NCI-H510A treated with DMSO at 0.1 percent for 48 hours (cell line): ENCODE measurements at places on chromosomes 5 and 9.
A peak's percentile ranks its signal among the peaks of the same experiment; 100 is the strongest.

GRCh38 chr9:76464706-76465105, 5.7 kb downstream of the GCNT1 start:
- DNase-seq = no peak

- DNase-seq = no peak
These were observed 715.5 kb upstream of the PTPRD start for GRCh38 chr9:11328326-11328725.

DNA sequence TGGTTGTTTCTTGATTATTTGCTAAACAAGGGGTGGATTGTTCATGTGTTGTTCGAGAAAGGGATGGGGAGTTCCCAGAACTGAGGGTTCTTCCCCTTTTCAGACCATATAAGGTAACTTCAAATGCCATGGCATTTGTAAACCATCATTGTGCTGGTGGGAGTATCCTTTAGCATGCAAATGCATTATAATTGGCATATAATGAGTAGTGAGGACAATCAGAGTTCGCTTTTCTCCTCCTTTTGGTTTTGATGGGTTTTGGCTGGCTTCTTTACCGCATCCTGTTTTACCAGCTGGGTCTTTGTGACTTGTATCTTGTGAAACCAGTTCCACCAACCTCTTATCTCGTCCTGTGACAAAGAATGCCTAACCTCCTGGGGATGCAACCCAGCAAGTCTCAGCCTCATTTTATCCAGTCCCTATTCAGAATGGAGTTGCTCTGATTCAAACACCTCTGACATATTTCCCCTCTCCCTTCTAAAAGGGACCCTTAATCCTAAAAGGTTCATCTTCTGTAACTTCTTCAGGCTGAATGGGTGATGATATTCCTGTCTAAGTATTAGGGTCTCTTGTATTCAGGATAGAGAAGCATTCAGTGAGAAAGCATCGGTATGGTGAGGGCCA, 8.7 kb upstream of the FBN2 start:
- DNase-seq = peak; percentile 33

DNA sequence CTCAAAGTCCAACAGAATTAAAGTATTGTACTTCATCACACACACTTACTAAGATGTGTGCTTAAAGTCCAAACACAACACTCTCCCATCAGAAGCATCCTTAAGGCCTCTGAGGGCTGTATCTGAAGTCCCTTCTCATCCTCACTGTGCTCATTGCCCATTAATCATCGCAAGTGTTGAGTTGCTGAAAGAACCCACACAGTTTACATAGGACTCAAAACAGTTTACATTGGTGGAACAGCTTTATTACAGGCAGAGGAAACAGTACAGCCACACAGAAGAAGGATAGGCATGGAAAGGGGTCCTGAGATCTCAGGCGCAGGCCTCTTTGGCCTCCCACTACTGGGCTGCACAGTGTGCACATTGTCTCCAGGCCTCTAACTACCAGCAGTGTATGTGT, 113.4 kb downstream of the CMYA5 start:
- DNase-seq = peak; percentile 33

- peak; percentile 46 for DNase-seq
These were observed 473.5 kb downstream of the ACTL7B start for GRCh38 chr9:108382310-108382709.

GRCh38 chr9:93254061-93254481, 70.1 kb downstream of the WNK2 start:
- DNase-seq = no peak

- DNase-seq = no peak
These were observed 38.6 kb downstream of the SPARC start for GRCh38 chr5:151648089-151648488.

DNA sequence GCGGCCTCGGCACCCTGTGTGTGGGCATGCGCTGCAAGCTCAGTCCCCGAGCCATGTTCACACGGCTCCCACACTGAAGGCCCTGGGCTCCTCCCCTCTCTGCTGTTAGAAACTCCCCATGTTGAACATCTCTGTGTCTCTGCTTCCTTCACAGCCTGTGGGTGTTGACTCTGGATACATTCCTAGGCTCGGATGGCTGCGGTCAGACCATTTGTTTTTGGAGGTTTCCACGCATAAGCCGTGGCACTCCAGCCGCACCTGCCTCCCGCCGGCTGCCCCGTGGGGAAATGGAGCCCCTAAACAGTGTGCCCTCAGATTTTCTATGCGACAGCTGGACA, 31.2 kb upstream of the LRRC14B start:
- no peak for DNase-seq

DNA sequence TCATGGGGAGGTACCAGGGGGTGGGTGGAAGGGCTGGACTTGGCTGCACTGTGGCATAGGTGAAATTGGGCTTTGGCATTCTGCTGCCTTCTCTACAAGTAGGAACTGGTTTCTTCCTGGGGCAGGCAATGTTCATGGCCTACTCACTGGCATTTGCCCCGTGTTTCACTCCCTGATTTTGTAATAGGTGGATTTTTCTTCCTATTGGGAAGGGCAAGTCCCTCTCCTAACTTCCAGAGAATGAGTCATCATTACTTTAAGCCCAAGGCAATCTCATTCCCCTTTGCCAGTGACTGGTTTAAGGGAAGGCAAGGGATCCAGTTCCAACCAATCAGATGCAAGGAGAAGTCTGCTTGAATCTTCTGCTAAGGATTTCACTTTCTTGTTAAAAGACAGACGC, 67.9 kb upstream of the ANKRD55 start:
- DNase-seq = no peak

DNA sequence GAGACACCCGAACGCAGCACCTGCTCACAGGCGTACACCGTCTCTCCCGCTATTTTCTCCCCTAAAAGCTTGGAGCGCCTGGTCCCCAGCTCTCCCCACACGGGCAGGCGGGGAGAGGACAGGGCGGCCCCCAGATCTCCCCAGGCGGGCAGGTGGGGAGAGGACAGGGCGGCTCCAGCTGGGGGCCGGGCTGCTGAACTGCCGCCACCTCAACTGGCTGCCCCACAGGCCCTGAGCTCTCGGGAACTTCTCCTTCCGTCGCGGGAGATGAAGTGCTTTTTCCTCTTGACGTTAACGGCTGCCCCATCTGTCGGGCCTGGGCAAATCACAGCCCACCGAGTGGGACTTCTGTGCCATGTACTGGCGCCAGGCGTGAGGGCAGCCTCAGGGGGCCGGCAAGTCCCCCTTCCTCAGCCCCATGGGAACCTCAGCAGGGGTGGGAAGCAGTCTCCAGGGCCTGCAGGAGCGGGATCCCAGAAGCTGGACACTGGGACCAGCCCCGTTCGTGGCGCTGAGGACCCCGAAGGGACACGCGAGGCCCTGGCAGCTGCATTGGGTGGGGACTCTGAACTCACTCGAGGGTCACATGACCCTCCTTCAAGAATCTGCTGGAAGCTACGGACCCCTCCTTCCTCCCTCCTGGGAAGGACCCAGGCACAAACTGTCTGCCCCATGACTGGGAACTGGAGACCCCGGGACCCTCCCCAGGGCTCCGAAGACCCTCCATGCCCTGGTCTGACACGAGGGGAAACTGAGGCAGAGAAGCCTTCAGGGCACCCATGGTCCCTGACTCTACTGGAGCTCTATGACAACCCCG, 5.7 kb upstream of the EGFL7 start:
- no peak for DNase-seq

GRCh38 chr9:129761293-129761900, 8.6 kb upstream of the PTGES start:
- DNase-seq = no peak

DNA sequence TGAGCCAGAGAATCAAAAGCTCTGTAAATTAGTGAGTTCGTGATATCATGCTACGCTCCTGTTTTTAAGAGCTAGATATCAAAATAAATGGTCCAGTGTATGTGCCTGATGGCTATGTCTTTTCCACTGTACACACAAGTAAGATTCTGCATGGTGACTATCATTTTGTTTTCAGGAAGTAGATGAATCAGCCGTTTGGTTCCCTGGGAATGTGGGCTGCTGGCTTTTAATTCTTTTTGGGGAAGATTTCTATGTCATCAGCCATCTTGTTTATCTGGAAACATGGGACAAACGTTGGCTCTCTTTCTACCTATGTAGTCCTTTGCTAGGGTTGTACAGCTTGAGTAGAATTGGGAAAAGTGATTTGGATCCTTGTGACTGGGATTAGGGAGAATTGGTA, 126.7 kb downstream of the GRIA1 start:
- no peak for DNase-seq

GRCh38 chr5:149804478-149805450, 74.7 kb downstream of the PPARGC1B start:
- DNase-seq = no peak

- DNase-seq = no peak
These were observed 16.5 kb upstream of the IRX4 start for GRCh38 chr5:1899201-1899600.

DNA sequence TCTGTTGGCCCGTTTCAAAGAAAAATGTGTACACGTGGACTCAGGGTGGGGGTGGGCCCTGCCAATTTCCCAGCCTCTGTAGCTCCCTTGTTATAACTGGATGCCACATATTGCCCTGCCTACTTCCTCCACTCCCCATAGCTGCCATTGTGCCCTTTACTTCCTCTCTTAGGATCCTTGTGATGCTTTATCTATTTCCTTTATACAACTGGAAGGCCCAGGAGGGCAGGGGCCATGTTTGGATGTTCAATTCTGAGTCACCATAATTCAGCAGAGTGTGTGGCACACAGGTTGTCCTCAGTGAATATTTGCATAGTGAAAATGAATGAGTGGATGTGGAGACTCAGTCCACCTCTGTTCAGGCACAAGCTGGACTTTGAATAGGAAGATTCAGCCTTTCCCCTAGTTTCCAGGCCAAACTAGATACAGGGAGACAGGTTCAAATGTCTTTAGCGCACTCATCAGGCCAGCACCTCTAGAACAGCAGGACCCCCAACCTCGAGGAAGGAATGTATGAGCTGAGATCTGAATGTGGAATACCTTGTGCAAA, 10.6 kb upstream of the FEM1C start:
- no peak for DNase-seq

GRCh38 chr5:165055476-165055875, 1550.1 kb downstream of the MAT2B start:
- no peak for DNase-seq

- DNase-seq = no peak
These were observed 3.5 kb upstream of the ZNF618 start for GRCh38 chr9:113872485-113873143.

- DNase-seq = no peak
These were observed 161.8 kb upstream of the ELL2 start for GRCh38 chr5:96123418-96123817.

DNA sequence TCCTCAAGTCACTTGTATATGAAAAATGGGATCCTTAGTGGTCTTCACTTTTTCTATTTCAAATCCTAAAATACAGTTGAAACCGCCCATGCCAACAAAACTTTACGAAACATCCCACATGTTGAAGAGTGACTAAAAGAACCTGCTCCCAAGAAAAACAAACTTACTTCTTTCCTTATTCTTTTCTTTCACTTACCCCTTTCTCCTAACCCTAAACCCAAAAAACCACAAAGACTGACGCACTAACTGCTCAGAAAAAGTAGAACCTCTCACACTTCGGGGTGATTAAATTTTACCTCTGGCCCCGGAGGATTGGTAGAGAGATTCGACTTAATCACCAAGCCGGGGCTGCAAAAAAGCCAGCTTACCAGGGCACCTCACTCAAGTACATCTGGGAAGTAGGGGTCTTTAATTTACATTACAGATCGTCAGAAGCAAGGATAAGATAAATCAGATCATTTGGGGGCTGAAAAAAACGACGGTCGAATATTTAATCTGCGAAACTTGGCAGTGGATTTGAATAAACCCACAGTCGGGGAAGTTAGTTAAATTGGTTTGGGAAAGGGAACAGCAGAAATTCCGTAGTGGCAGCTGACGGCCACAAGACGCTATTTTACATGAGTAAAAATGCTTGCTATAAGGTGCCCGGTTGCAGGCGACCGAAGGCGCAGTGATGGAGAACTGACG, 1.3 kb downstream of the CDO1 start:
- no peak for DNase-seq

- no peak for DNase-seq
These were observed 442.7 kb downstream of the CDK5RAP2 start for GRCh38 chr9:120137186-120137840.

GRCh38 chr5:146906803-146907202, 28.2 kb upstream of the PPP2R2B start:
- DNase-seq = no peak

DNA sequence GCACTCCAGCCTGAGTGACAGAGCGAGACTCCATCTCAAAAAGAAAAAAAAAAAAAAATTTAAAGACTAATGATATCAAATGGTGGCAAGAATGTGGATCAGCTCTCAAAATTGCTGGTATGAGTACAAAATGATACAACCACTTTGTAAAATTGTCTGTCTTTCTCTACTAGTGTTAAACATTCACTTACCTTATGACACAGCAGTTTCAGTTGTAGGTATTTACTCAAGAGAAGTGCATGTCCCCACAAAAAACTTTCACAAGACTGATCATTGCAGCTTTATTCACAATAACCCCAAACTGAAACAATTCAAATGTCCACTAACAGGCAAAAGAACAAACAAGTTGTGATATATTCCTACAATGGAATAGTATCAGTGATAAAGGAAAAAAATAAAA, 14.7 kb upstream of the CETN3 start:
- DNase-seq = no peak

GRCh38 chr5:104612005-104612404, 1049.4 kb upstream of the NUDT12 start:
- DNase-seq = no peak

- no peak for DNase-seq
These were observed 2.9 kb upstream of the MAML1 start for GRCh38 chr5:179729727-179730126.

- DNase-seq = no peak
These were observed 710.8 kb upstream of the WWC1 start for GRCh38 chr5:167580608-167581007.

- DNase-seq = no peak
These were observed 15.8 kb upstream of the FCN2 start for GRCh38 chr9:134864821-134865190.

DNA sequence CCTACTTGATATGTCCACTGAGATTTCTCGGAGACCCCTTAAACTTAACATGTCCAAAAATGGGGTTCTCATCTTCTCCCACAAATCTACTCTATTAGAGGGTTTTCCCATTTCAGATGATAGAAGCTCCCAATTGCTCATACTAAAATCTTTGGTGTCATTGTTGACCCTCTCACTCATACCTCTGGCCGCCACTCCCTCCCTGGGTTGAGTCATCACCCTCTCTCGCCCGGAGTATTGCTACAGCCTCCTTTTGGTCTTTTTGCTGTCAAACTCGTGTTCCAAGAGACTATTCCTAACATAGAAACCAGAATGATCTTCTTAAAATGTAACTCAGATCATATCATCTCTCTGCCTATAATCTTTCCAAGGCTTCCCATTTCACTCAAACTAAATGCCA, 91.0 kb upstream of the GNAQ start:
- no peak for DNase-seq

GRCh38 chr5:31639481-31640411, 815 bp downstream of the PDZD2 start:
- no peak for DNase-seq

DNA sequence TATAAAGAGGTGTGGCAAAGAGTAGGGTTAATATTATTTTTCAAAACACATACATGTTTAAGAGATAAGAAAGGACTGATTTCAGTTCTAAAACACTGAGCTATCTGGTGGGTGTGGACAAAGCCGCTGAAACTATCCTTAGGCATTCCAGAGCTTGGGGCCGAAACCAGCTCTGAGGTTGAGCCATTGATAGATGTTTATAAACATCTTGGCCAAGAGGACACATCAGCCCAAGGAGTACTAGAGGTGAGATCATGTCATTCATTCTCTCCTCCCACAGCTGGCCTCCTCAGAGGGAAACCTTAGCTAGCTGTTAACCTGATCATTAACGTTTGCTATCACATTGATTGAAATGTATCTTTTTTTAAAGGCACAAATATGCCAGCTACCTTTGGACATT, 89.9 kb downstream of the NLN start:
- DNase-seq = no peak

- no peak for DNase-seq
These were observed 344.9 kb upstream of the PIK3R1 start for GRCh38 chr5:67870662-67871061.
